Skin of body (tissue), 3 donors: ENCODE measurements at places on chromosomes 7 and 10.

- DNase-seq = no peak
Observed at GRCh38 chr7:117707080-117707479, 166.2 kb downstream of the CTTNBP2 start.

DNA sequence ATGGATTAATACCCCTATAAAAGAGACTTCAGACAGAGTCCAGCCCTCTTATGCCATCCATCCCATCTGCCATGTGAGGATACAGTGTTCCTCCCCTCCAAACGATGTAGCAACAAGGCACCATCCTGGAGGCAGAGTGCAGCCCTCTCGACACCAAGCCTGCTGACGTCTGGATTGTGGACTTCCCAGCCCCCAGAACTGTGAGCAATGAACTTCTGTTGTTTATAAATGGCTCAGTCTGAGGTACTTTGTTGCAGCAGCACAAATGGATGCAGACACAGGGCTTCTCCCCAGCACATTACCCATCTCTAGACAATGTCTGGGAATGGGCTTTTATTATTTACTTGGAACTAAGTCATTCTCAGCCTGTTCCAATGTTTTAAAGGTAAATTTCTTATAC is 195.6 kb downstream of the WDR37 start:
- DNase-seq = no peak

GRCh38 chr10:103445767-103446567 is 6.2 kb downstream of the CALHM2 start:
- DNase-seq = no peak

GRCh38 chr7:17516771-17517170 is 218.3 kb downstream of the AHR start:
- DNase-seq = peak; percentile 87

GRCh38 chr7:141072548-141073172 is 1.2 kb upstream of the TMEM178B start:
- peak; percentile 48 for DNase-seq

GRCh38 chr10:133151543-133151972 is 8.5 kb upstream of the KNDC1 start:
- no peak for DNase-seq

GRCh38 chr7:31663072-31663471 is 23.9 kb upstream of the PPP1R17 start:
- no peak for DNase-seq

DNA sequence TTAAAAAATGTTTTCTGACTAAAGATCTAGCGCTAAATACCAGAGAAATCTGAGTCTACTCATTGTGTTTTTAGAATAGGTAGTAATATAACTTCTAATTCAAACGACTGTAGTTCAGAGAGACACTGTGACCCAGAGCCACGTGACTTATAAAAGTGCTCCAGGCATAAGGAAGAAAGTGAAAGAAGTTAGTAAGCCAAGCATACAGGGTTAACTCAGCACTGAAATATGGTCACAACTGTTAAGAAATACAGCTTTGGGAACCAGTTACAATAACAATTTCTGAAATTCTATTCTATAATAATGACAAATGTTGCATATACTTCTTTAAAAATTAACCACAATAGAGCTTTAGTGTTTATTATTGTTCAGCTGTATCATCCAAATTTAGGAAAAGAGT is 119.1 kb downstream of the TFEC start:
- DNase-seq = no peak

DNA sequence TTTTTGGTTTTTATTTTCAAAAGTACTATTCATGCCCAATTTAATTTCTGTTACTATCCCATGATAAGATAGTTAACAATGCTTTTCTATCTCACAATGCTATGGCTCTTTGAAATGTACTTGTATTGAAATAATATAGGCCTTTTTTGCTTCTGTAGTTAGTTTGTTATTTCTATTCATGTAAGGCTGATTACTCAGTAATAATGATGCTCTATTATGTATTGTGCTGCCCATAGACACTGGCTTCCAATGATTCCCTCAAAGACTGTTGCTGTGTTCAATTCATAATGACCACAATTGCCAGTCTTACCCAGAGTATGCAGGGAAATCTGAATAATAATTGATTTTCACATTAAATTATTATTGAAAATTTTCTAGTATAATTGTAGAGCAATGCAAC is 155.5 kb upstream of the POT1 start:
- no peak for DNase-seq

- no peak for DNase-seq
Observed at GRCh38 chr10:29317027-29317420, 28.2 kb downstream of the LYZL1 start.

DNA sequence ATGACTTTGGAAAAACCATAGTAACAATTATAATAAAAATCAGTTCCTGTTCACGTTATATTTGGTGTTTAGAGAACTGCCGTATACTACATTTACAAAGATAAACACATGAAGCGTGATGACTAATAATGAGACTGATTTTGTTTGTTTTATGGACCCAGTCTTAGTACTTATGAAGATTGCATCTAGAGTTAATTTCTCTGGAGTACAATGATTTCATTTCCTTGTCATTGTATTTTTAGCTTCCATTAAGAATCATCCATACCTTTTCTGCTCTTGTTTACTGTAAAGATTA is 2.9 kb downstream of the RBM20 start:
- no peak for DNase-seq

DNA sequence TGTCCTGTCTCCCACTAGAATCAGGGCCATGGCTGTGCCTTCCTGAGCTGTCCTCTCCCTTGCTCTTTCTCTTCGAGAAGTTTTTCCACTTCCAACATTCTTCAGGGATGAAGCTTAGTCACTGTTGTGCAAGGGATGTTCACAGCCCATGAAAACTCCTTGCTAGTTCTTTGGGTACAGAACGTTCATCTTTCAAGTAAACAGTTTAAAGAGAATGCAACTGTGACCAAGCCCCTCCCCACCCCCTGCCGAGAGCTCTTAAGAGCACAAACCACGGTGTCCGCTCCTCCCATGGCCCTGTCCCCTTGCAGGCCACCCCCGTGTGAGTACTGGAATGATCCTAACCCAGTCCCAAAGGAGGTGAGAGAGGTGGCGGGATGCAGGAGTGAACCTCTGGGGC is 161.1 kb upstream of the RHEB start:
- DNase-seq = no peak

- no peak for DNase-seq
Observed at GRCh38 chr7:134599371-134599770, 47.3 kb upstream of the BPGM start.

GRCh38 chr10:11191190-11191589 is 173.5 kb downstream of the CELF2 start:
- no peak for DNase-seq

GRCh38 chr10:29344073-29344820 is 55.4 kb downstream of the LYZL1 start:
- DNase-seq = no peak

DNA sequence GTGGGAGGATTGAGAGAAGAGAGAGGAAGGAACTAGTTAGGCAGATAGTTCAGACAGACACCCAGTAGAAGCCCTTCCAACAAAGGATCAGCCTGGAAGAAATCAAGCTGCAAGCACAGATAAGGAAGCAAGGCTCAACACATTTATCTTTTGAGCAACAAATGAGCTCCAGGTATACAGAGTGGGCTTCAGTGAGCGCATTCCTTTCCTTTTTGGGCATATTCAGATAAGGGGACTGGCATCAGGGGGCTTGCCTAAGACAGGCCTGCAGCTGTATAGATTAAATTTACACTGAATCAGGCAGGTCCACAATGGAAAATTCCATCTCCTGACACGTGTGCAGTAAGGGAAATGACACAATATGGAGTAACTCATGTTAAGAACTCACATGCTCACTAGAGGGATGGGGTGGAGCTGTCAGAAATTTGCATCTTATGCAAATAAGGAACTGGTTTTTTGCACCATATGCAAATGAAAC is 147.2 kb downstream of the AKR1D1 start:
- no peak for DNase-seq

DNA sequence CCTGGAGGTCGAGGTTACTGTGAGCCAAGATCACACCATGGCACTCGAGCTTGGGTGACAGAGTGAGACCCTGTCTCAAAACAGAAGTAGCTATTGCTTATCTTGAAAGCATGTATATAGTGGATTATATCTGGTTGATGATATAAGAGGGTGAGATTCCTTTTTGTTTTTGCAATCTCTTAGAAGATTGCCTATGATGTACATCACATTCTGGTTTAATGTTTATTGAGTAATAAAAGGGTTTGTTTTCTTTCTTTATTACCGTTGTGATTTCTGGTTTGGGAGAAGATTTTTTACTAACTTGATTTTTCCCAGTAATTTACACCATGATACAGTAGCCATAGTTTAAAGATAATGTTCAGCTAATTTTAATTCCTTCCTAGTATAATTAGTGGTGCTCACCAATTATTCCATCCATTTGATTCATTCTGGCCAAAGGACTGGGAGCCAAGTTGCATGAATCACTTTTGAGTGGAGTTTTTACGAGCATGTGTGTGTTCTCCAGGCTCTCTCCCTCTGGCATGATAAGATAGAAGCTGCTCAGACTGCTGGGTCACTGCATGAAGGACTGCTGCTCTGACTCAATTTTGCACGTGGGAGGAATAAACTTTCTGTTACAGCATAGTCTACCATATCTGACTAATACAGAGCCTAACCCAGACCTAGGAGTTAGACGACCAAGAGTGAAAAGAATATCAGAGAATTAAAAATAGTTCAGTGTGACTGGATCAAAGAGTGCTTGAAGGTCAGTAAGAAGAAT is 13.5 kb upstream of the TSPAN13 start:
- DNase-seq = no peak

GRCh38 chr7:23004247-23004520 is 9.7 kb downstream of the HYCC1 start:
- peak; percentile 13 for DNase-seq
